ENCODE measurements at places on chromosomes 12 and 14.

DNA sequence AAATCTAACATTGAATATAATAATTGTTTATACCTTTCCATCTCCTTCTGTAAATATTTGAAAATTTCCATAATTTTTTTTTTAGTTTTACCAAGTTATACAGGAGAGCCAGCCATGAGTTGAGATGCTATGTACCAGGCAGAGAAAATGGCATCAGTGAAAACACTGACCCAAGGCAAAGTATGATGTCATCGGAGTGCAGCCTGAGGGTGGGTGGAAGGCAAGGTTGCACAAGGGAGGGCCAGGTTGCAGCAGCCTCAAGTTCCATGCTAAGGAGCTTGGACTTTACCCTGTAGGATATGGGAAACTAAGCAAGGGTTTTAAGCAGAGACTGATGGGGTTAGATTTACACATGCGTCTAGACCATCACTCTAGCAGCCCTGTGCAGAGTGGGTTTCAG lies 441.1 kb downstream of the BCAT1 start:
- DNase-seq: no peak

GRCh38 chr14:102900631-102901571 lies 21.6 kb upstream of the AMN start:
- DNase-seq: no peak

GRCh38 chr14:68181519-68182326 lies 362.1 kb downstream of the RAD51B start:
- DNase-seq: no peak

GRCh38 chr14:87387806-87388205 lies 605.2 kb downstream of the GALC start:
- no peak for DNase-seq

GRCh38 chr14:55038708-55039107 lies 11.7 kb downstream of the SOCS4 start:
- DNase-seq: no peak

DNA sequence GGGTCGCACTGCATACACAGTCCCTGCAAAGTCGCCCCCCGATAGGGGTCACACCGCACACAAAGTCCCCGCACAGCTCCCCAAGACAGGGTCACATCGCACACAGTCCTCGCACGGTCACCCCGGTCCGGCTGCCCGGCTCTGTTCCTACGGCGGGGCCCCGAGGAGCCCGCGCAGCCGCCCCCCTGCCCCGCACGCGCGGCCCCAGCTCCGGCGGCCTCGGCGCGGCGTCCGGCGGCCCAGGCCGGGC lies 300 bp downstream of the SSH1 start:
- DNase-seq: no peak

- no peak for DNase-seq
These were observed 11.8 kb upstream of the RCOR1 start for GRCh38 chr14:102580550-102581110.

DNA sequence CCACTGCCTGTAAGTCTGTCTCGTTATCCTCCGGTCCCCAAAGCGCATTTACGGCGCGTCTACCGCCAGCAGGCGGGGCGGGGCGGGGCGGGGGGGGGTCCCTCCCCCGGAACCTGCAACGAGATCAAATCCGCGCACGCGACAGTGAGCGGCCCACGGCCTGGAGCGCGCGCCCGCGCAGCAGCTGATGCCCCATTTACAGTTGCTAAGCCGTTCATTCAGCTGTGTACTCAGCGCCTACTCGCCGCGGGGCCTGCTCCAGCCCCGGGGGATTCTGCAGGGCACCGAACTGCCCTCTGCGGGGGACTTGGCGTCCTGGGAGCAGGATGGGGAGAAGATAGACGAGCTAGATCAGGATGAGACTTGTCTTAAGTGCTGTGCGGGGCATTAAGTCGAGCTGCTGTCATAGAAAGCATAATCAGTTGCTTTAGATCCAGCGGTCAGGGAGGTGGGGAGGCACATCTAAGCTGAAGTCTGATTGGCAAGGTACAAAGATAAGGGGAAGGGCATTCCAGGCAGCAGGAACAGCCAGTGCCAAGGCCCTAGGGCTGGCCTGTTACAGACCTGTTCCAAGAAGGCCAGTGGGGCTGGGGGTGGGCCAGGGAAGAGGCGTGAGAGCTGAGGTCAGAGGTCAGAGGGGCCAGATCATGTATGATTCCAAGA lies 1.4 kb upstream of the CCDC85C start:
- DNase-seq: no peak

- DNase-seq: no peak
These were observed 327.6 kb downstream of the SOX5 start for GRCh38 chr12:23621900-23622299.

GRCh38 chr14:82565825-82566224 lies 1032.2 kb upstream of the SEL1L start:
- no peak for DNase-seq

GRCh38 chr12:106112145-106112821 lies 26.5 kb downstream of the NUAK1 start:
- peak; percentile 21 for DNase-seq

- DNase-seq: no peak
These were observed 58.5 kb downstream of the GPR135 start for GRCh38 chr14:59406454-59407245.

GRCh38 chr14:75859746-75860145 lies 122.0 kb downstream of the TGFB3 start:
- no peak for DNase-seq

DNA sequence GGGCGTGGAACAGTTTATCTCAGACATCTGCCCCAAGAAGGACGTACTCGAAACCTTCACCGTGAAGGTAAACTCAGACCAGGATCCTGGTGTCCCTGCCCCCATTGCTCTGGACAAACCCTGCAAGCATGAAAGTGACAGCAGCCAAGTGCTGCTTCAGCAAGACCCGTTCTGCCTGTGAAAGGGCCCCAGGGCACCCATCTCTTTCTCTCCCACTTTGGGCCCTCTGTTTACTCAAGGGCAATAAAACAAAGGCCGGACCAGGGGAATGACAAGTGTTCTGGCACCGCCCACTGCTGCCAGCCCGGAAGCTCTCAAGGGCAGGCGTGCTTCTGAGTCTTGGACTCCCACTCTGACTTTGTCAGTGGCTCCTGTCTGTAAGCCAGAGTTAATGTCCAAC lies 35.3 kb downstream of the CD9 start:
- no peak for DNase-seq

DNA sequence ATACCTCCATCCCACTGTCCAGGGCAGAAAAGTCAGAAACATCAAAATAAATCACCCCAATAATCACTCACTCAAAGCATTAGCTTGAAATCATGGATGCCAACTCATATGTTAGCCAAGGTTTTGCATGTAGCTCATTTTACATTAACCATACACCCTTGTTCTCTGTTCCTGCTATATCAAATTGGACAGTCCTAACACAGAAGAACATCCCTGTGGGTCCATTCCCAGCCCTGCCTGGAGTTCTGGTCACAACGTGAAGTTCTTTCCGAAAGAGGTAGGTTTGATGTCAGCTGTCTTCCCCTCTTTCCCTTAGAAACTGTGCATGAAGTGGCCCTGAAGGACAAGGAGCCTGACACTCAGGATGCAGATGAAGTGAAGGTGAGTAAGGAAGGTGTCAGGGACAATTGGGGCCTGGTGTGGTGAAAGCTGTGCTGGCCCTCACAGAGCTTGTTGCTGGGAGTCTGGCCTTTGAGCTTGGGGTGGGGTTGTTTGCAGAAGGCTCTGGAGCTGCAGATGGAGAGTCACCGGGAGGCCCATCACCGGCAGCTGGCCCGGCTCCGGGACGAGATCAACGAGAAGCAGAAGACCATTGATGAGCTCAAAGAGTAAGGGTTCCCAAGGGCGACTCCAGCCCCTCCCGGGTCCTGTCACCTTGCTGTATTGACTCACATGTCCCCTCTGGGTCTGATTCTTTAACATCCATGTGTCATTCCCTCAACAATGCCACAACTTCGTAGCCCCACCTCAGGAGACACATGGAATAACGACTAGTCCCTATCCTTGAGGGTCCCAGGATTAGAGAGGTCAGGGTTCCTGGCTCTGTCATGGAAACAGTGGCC lies 15.0 kb upstream of the PIP4K2C start:
- no peak for DNase-seq

DNA sequence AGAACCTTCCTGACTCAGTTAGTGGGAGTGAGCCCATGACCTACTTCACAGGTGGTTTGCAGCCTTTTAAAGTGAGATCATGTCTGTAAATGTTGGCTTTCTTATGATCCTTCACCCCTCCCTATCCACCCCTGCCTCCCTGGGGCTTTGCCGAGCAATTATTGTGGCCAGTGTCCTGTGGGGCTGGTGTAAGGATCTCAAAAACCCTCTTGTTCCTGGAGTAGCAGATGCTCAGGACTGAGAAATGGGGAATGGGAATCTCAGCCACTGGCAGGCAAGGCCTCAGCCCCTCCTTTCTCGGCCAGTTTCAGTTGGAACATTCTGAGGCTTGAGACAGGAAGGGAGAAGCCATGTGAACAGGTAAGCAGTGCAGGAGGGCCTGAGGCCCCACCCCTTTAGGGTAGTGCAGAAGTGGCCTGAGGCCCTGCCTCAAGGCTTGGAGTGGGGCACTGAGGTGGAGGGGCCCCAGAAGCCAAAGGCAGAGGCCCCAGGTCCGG lies 53.8 kb downstream of the PLEKHG3 start:
- DNase-seq: no peak

DNA sequence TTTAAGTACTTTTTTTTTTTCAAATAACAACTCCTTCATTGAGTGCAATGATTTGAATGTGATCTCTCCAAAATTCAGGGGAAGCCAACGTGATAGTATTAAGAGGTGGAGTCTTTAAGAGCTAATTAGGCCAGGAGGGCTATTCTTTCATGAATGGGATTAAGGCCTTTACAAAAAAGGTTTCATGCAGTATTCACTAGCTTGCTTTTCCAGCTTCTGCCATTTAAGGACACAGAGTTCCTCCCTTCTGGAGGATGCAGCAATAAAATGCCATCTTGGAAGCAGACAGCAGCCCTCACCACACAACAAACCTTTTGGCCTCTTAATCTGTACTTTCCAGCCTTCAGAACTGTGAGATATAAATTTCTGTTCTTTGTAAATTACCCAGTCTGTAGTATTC lies 586.8 kb upstream of the LMO3 start:
- DNase-seq: no peak

- no peak for DNase-seq
These were observed 20.6 kb downstream of the LTBP2 start for GRCh38 chr14:74591394-74591793.

GRCh38 chr12:51932218-51933076 lies 19.1 kb upstream of the ACVR1B start:
- no peak for DNase-seq

DNA sequence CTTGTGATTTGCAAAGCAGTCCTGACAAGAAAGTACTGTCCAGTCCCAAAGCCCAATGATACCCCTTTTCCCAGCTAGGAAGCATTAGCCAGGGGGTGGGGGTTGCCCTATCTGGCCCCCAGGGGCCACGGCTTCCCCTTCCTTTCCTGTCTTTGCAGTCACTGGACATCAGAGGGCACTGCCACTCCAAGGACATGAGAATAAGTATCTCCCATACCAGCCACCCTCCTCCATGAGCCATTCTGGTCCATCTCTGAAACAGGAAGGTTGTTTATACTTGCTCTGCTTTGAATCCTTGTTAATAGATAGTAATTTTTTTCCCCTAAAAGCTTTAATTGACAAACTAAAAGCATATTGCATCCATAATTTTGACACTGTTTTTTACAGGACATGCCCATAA lies 29.7 kb downstream of the RBM19 start:
- DNase-seq: no peak

DNA sequence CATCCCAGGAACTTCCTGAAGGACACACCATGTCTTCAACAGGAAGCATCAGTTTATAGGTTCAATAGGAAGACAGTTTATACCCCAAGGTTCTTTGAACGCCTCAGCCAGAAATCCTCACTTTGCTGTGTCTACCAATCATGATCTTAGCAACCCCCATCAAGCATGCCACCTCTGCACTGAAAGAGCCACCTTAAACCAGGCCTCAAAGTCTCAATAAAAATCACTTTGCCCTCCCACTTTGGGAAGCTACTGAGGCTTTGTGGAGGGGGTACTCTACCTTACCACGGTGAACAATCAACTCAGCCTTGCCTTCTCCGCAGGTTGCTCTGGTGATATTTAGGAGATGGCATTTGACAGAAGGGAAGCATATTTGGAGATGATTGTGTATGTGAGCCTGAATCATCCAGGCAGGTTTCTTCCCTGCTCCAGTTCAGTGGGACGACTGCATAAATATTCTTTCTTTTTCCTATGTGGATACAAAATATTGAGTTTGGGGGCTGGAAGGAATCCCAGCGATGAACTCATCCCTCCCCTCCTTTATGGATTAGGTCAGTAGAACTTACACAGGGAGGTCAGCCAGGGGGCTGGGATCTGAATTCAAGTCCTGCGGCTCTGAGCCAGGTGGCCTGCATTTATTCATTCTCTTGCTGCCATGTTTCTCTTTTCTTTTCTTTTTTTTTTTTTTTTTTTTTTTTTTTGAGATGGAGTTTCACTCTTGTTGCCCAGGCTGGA lies 42.8 kb upstream of the VASH1 start:
- DNase-seq: no peak

DNA sequence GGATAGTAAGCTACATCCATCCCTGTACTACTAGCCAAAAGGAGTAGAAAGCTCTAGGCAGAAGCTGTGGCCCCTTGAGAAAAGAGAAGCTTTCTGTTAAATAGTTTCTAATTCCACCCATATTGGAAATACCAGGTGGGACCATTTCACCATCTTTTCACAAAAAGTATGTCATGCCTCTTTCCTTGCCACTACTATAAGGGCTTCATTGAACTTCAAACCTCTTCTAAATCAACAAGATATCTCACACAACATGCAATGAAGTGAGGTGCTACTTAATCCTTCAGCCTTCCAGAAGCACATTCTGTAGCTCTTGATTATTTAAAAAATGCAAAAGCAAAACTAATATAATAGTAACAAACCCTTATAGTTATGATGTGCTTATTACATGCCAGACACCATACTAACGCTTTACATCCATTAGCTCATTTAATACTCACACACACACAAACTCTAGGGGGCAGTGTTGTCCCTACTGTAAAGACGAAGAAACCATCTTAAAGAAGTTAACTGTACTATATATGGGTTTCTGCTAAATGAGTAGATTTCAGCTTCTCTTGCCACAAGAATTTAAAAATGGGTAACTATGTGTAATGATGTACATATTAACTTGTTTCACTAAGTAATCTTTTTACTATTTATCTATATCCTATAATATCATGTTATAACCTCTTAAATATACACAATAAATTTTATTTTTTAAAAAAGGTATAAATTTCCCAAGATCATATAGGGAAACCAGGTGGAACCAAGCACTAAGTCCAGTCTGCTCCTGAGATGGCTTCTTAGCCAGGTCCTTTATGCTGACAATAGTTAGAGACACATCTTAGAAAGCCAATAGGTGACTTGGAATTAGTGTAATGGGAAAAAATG lies 124.4 kb downstream of the RPS29 start:
- DNase-seq: peak; percentile 4

All from substantia nigra (tissue), 51 donors.